ENCODE measurements at places on chromosomes 1 and 21. TPM values are rescaled to one million over a fixed set of nuclear protein-coding genes. Genes with fewer than 3 reads are reported as not detected.

Gene PTPN14
- total RNA-seq: 28.3 TPM

Gene TRIM67
- total RNA-seq: not detected

Gene EVI5
- 13.7 TPM for total RNA-seq

Gene TGFBR3
- 9.0 TPM for total RNA-seq

Gene OR2W3
- not detected for total RNA-seq

Gene TBX19
- 1.3 TPM for total RNA-seq
